ENCODE measurements at places on chromosomes 1 and 21.

GRCh38 chr21:45938453-45938755 lies 43.2 kb upstream of the COL6A1 start:
- no peak for DNase-seq

DNA sequence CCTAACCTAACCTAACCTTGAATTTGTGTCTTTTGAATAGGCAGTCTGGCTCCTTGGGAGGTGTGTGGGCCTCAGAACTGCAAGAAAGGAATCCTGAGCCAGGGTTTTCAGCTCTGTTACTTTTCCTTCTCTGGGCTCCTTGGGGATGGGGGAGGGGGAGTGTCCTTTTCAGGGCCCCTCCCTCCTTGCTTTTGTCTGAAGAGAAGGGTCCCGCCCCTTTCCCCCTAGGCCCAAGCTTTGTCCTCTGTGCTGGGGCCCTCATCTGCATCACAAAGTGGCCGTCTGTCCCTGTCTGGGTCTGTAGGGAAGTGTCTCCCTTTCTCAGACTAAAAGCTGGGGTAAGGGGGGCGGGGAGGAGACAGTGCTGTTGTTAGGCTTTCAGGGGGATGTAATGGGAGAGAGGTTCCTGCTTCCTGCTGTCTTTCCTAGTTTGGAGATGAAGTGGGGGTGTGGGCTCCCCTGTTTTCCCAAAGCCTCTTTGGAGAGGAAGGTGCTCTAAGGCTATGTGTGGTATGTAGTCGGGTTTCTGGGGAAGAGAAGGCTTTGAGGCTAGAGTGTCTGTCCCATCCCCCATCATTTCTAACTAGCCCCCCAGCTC lies 3.1 kb downstream of the AGO1 start:
- DNase-seq, result no peak

- no peak for DNase-seq
Measured at GRCh38 chr21:44816761-44817505, 929 bp downstream of the SUMO3 start.

DNA sequence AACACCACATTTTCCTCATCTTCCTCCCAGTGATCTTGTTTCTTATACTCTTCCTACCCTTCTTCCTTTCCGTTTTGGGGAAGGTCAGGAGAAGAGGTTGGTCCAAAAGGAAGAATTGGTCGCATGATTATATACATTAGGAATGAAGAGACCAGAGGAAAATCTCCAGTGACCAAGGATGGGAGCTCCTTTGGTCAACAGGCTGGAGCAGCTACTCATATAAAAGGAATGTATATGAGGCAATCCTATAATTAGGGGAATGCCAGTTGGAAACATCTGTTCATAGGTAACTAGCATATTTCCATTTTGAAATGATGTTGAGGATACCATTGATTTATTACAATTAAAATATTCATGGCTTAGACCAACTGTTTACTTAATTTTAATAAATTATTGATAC lies 114.5 kb downstream of the LRRC40 start:
- DNase-seq, result peak; percentile 79

GRCh38 chr1:11790101-11790879 lies 15.5 kb downstream of the MTHFR start:
- DNase-seq, result no peak

GRCh38 chr1:45568421-45568820 lies 15.4 kb upstream of the NASP start:
- DNase-seq, result no peak

All from trophoblast cell (in vitro differentiated cells and primary cell).